Right atrium auricular region (tissue), 2 donors: ENCODE measurements at places on chromosomes 7 and 10. TPM values are rescaled to one million over a fixed set of nuclear protein-coding genes. Genes with fewer than 3 reads are reported as not detected.

ZNF467 gene
- total RNA-seq = 11.0 TPM

GRCh38 chr10:22309180-22310000 is 6.8 kb upstream of the COMMD3 start:
- no peaks in the 10 kb centered on the region for H3K27me3 ChIP-seq
- no peak overlapping the region for H3K27ac ChIP-seq
- H3K4me3 ChIP-seq = no peak overlapping the region
- H3K36me3 ChIP-seq = no peaks in the 10 kb centered on the region
- no peaks in the 10 kb centered on the region for H3K4me1 ChIP-seq

- H3K4me1 ChIP-seq = peaks cover 55% of the 10 kb centered on the region
- H3K36me3 ChIP-seq = no peaks in the 10 kb centered on the region
- no peak overlapping the region for H3K4me3 ChIP-seq
- DNase-seq = no peak
- peak overlapping the region; percentile 20 for H3K27ac ChIP-seq
Measured at GRCh38 chr7:101823596-101823995, 6.2 kb downstream of the CUX1 start.

DNA sequence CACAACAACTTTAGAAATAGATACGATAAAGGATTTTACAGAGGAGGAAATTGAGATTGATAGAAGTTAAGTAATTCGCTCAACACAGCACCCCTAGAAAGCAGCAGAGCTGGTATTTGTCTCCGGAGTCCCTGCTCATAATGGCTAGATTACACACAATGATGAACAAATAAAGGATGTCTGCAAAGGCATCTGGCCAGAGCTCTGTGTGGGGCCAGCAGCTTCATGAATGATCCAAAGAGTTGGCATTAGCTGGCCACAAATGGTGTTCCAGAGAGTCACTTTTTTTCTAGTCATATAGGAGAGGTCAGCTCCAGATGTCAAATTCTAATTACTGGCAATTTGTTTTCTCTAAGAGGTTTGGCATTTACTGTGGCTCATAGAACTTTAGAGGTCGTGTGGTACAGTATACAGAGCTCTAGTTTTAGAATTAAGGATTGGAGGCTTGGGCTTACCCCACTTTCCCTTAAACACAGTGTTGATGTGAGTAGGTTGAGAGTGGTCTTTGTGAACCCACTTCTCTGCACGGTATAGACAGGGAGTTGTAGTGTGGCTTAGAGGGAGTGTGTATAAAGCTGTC is 186.2 kb downstream of the BICC1 start:
- H3K4me1 ChIP-seq = no peaks in the 10 kb centered on the region
- no peak for DNase-seq
- no peaks in the 10 kb centered on the region for H3K27me3 ChIP-seq
- H3K4me3 ChIP-seq = no peak overlapping the region
- H3K27ac ChIP-seq = no peak overlapping the region
